Omental fat pad (tissue), 4 donors: ENCODE measurements at places on chromosomes 5 and 9.

GRCh38 chr5:83965441-83965840 is 244.8 kb upstream of the HAPLN1 start:
- DNase-seq: no peak

- no peak for DNase-seq
These were observed 89.4 kb downstream of the MTX3 start for GRCh38 chr5:79901631-79902030.

GRCh38 chr9:93194641-93195040 is 10.7 kb downstream of the WNK2 start:
- no peak for DNase-seq

DNA sequence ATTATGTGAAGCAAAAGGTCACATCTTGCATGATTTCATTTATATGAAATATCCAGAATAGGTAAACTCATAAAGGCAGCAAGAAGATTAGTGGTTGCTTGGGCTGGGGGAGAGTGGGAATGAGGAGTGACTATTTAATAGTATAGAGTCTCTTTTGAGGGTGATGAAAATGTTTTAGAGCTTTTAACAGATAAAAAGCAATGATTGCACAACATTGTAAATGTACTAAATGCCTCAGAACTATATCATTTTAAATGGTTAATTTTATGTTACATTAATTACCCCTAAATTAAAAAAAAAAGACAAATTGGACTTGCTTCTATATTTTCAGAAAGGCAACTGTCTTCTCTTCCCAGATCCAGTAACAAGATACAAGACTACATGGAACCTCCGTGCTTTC is 21.9 kb upstream of the TTC39B start:
- DNase-seq: no peak

GRCh38 chr9:95985440-95986055 is 110.1 kb downstream of the ERCC6L2 start:
- no peak for DNase-seq

GRCh38 chr5:95130941-95131340 is 154.0 kb downstream of the MCTP1 start:
- DNase-seq: no peak

DNA sequence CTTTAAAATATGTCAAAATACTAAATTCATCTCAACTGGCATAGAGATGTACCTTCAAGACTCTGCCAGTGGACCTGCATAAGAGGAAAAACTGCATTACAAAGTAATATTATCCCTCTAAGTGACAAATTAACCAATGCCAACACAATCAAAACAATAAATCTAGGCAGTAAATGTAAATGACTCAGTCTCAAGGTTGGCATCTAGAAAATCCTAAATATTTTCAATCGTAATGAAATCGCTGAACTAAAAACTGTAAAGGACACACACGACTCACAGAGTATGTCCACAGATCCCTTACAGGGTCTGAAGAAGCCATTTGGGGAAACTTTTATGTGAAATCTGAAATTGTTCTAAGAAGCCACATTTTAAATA is 31.2 kb downstream of the ERMP1 start:
- no peak for DNase-seq

GRCh38 chr5:173473288-173473687 is 143.2 kb downstream of the BOD1 start:
- no peak for DNase-seq

DNA sequence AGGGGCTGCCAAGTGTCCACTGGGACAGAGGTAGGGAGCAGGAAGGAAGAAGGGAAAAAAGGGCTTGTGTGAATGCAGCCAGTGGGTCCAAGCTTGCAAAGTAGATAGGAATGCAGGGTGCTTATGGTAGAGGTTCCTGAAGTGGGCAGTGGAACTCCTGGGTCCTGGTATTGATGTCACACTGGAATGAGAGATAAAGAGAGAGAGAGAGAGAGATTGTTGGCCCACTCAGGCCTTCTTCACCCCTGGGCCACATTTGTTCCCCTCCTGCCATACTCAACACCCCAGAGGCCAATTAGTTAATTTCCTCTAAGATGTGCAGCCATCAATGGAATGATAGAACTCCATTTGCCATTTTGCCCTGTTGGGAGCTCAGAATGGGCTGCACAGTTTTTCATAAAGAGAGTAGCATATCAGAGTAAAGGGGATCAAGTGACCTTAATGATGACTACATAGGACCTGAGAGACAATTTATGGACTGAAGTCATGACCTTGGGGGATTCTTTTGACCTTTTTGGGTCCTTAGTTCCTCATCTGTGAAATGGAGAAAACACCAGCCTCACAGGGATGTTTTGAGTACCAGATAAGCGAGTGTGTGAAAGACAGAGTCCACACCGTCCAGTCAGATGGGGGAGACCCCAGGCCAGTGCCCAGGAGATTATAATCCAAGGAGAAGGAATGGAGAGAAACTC is 52.9 kb downstream of the PPARGC1B start:
- DNase-seq: no peak

DNA sequence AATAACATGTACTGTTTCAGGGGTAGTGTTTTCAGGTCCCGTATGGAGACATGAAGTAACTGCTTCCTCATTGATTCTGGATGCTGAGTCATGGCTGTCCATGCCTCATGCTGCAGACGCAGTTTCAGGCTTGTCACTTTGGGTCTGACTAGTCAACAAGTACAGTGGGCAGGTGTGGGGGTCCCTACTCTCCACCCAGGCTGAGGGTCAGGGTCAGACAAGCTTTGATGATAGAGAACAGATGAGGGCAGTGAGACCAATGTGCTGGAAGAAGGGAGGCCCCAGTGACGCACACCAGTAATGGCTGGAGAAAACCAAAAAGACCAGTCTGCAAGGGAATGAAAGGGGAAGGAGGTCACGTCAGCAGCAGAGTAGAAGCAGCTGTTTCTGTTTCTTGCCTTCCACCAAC is 80.0 kb upstream of the NFIL3 start:
- no peak for DNase-seq

DNA sequence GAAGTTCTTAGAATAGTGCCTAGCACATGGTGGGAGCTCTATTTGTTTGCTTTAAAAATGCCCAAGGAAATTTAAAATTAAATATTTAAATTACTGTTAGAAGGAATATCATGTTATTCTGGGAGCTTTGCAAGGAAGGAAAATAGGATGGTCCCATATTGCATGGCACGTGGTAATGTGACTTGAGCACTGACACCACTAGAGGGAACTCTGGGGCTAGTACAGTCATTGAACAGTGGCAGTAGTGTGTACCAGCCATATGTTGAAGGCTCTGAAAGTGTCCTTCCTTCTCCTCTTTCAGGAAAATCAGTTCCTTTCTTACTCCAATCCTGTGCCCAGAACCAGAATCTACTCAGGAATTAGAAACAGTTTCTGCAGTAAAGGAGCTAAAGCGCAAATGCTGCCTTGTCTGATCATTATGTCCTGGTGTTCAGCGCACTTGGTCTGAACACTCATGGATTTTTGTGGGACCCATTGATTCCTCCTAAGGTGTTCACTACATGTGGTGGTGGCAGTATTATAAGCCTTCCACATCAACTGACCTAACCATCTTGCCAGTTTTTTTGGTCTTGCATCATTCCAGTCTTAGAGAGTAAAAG is 54.1 kb downstream of the GDA start:
- DNase-seq: no peak

- DNase-seq: no peak
These were observed 217.9 kb downstream of the SPATA31D1 start for GRCh38 chr9:82206490-82206889.

GRCh38 chr5:69039829-69040228 is 54.0 kb upstream of the SLC30A5 start:
- DNase-seq: no peak

GRCh38 chr9:76086539-76086938 is 196.1 kb downstream of the PCSK5 start:
- no peak for DNase-seq

DNA sequence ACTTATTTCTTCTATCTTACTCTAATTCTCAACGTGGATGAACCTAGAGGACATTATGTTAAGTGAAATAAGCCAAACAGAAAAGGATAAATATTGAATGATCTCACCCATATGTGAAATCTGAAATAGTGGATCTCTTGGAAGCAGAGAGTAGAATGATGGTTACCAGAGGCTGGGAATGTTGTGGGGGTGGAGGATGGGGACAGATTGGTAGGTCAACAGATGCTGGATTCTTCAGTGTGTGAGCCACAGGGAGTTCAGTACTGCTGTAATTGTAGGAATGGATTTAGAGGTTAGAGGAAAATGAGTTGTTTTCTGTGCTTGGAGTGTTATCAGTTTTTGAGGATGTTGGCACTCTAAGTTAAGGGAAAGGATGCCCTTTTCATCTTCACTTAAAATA is 190.6 kb downstream of the FBXL7 start:
- DNase-seq: no peak

GRCh38 chr5:9401786-9402472 is 143.9 kb downstream of the SEMA5A start:
- no peak for DNase-seq
